ENCODE measurements at places on chromosomes 2 and 18. TPM values are rescaled to one million over a fixed set of nuclear protein-coding genes. Genes with fewer than 3 reads are reported as not detected.

Gene ADAM23
- total RNA-seq, result 1.2 TPM

Gene HOXD1
- 2.2 TPM for total RNA-seq

Gene SDC1
- 162 TPM for total RNA-seq

Gene TBC1D8
- 14.4 TPM for total RNA-seq

Gene AKAIN1
- total RNA-seq, result not detected

Gene TLX2
- 0.51 TPM for total RNA-seq

Gene POTEC
- total RNA-seq, result not detected

Gene ITPRIPL1
- total RNA-seq, result 1.3 TPM

Gene RAB27B
- total RNA-seq, result 10.6 TPM

Gene GLI2
- total RNA-seq, result 1.0 TPM

Gene C1GALT1C1L
- 1.4 TPM for total RNA-seq

Gene ANAPC1
- 34.6 TPM for total RNA-seq

Gene ATIC
- total RNA-seq, result 76.6 TPM

Gene ERFE
- total RNA-seq, result 0.58 TPM

Gene UGT1A9
- 11.4 TPM for total RNA-seq

Gene STK25
- total RNA-seq, result 89.8 TPM

Gene SERPINB7
- not detected for total RNA-seq

Gene TTR
- 2.1 TPM for total RNA-seq

Gene ZSWIM2
- total RNA-seq, result not detected

Gene UPP2
- not detected for total RNA-seq

Gene COL6A3
- total RNA-seq, result 20.9 TPM

Gene ALPP
- total RNA-seq, result not detected

Gene KLHL30
- total RNA-seq, result 0.24 TPM

Gene TDRD15
- total RNA-seq, result not detected

Gene ASPRV1
- total RNA-seq, result 0.55 TPM

Gene FOXI3
- not detected for total RNA-seq

Gene LONRF2
- 0.67 TPM for total RNA-seq

Gene NTSR2
- total RNA-seq, result not detected

Gene TIA1
- total RNA-seq, result 115 TPM

Gene PAIP2B
- total RNA-seq, result 14.6 TPM

Gene C2orf72
- 67.6 TPM for total RNA-seq

Gene DSEL
- total RNA-seq, result 1.0 TPM

Gene SLC19A3
- total RNA-seq, result 21.6 TPM

Gene NEU2
- not detected for total RNA-seq

Gene USP14
- 47.6 TPM for total RNA-seq

Gene EGR4
- total RNA-seq, result not detected

Measured in mucosa of descending colon (tissue), 3 donors.